Type B pancreatic cell (in vitro differentiated cells): ENCODE measurements at places on chromosomes 4 and X. TPM values are rescaled to one million over a fixed set of nuclear protein-coding genes. Genes with fewer than 3 reads are reported as not detected.

The CYP2U1 gene
- total RNA-seq = 4.2 and 7.8 TPM in 2 replicates

- no peak for DNase-seq
These were observed 138.0 kb downstream of the ZNF674 start for GRCh38 chrX:46407036-46407752.

DNA sequence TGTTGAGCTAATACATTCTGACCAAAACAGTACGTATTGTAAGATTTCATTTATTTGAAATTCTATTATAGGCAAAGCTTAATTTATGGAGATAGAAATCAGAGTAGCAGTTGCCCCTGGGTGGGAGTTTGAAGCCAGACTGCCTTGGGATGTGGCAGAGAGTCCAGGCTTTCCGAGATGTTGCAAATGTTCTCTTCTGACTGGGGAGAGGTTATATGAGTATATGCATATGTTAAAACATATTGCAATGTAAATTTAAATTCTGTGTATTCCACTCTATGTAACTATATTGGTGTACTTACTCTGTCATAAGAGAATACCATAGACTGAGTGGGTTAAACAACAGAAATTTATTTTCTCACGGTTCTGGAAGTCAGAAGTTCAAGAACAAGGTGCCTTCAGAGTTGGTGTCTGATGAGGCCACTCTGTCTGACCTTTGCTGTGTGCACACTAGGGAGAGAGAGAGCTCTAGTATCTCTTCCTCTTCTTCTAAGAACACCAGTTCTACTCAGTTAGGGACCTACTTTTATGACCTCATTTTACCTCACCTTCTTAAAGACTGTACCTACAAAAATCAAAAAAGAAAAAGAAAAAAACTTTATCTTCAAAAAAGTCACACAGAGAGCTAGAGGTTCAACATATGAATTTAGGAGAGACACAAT is 299.3 kb upstream of the HS3ST1 start:
- no peak for DNase-seq

DNA sequence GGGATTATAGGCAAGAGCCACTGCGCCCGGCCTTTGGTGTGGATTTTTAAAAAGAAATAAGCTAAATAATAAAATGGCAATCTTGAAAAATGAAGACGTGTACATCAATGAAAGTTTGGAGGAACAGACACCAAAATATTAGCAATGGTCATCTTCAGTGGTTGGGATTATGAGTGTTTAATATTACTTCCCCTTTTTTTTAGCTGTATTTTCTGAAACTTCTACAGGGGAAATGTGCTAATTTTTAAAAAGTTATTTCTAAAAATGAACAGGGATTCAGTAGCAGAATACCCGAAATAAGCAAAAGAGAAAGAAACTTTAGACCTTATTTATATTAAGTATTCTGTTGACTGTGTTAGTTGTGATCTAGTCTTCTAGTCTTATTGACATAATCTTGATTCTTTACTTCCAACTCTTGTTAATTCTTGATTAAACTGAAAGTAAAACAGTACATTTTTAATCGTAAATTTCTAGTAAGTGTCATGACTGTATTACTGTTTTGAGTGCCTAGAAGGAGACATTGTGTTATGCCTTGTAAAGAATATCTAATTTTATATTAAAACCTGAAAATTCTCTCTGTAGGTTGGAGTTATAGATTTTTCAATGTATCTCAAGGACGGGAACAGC is 51.3 kb downstream of the RUFY3 start:
- DNase-seq = no peak
